ENCODE measurements at places on chromosomes 7 and 10.

GRCh38 chr7:73980206-73980605 is 47.8 kb upstream of the ELN start:
- no peak for DNase-seq

GRCh38 chr7:13105209-13105608 is 417.8 kb downstream of the ARL4A start:
- DNase-seq, result no peak

GRCh38 chr7:19144661-19145433 is at the start of gene FERD3L:
Gene FERD3L, minus strand, starts transcription at chr7:19145421. Its CDS starts 59 bp downstream, at chr7:19145362.
- DNase-seq, result no peak

DNA sequence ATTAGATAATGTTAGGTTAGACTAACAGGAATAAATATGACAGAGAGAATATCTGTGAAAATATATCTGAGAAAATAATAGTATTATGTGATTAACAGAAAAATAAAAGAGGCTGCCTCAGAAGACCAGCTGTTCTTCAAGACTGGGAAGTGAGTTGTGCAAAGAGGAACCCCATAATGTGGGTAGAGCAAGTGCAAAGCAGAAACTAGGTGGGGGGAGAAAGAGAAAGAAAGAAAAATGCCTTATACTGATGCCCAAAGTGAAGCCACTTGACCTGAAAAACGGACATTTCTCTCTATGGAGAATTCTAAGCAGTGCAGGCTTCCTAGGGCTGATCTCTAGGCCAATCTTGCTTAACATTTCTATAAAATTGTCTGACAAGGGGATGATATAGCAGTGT is 3.8 kb downstream of the NEBL start:
- no peak for DNase-seq

DNA sequence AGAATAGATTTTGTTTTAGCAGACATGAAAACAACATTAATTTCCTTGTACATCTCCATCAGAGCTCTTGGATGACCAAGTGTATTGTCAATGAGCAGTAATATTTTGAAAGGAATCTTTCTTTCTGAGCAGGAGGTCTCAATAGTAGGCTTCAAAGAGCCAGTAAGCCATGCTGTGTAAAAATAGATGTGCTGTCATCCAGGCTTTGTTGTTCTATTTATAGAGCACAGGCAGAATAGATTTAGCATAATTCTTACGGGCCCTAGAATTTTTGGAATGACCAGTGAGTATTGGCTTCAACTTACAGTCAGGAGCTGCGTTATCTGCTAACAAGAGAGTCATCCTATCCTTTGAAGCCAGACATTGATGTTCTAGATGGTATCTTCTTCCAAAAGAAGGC is 19.0 kb downstream of the MINPP1 start:
- no peak for DNase-seq

GRCh38 chr10:130782467-130782866 is 529.1 kb downstream of the TCERG1L start:
- DNase-seq, result no peak

GRCh38 chr7:8327199-8327598 is 65.2 kb upstream of the ICA1 start:
- DNase-seq, result no peak

GRCh38 chr7:36896956-36897590 is 172.8 kb upstream of the AOAH start:
- DNase-seq, result no peak

- DNase-seq, result no peak
Observed at GRCh38 chr7:74429153-74429747, 24.5 kb upstream of the GTF2IRD1 start.

DNA sequence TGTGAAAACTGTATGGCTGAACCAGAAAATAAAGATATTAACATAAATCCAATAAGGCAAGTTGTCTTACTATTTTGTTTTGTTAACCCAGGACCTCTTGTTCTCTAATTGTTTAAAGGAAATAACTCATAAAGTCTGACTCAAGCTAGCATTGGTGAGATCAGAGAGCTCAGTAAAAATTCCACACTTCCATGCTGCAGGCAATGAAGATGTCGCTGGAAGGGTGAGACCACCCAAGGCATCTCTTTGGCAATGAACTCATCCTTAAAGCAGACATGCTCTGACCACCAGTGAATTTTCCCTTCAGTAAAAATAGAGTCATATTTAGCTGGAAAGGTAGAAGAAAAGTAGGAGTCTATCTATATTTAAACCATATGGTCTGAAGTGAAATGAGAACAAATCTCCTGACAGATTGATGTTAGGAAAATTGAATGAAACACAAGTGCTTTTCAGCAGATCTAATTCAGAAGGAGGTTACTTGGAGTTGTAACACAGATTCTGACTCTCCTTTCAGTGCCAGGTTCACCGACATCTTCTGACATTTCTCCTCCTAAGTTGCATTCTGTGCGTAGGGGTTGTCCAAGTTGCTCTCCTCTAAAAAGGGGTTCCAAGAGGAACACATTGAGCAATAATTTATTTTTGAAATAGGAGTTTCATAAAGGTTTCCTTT is 32.8 kb upstream of the VIPR2 start:
- DNase-seq, result no peak

DNA sequence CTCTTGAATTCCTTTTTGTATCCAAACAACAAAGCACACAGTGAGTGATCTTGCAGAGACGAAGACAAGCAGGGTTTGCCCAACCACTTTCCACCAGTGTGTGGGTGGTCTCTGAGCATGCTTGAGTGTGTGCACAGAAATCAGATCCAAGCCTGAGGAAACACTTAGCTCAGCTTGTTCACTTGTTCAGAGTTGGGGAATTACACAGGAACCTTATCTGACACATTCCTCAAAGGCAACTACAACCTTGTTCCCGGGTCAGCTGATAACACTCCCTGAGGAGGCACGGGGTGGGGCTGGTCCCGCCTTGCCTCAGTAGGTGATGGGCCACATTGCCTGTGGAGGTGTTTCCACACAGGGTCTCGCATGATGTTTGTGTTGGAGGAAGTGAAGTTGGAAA is 216.9 kb downstream of the DYNC1I1 start:
- DNase-seq, result peak; percentile 70

GRCh38 chr7:105776068-105776790 is 100.2 kb downstream of the ATXN7L1 start:
- DNase-seq, result peak; percentile 99

DNA sequence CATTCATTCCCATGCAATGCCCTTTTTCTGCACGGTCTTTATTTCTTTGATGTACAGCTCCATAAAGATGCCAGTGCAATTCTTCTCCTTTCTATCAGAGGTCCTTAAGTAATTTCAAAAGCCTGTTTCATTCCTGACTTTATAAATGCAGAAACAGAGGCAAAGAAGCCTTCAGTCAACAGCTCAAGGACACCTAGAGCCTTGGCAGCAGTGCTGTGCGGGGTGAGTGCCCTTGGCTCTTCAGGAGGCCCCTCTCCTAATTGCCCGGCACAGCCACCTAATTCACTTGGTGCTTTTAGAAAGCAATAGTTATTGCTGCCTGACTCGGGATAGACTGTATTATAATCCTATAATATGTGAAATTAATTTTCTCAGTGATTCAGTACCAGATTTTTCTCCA is 169.6 kb upstream of the KLF6 start:
- DNase-seq, result no peak

Measured in NCI-H226 (cell line).